ENCODE measurements at places on chromosomes 5 and 9.

DNA sequence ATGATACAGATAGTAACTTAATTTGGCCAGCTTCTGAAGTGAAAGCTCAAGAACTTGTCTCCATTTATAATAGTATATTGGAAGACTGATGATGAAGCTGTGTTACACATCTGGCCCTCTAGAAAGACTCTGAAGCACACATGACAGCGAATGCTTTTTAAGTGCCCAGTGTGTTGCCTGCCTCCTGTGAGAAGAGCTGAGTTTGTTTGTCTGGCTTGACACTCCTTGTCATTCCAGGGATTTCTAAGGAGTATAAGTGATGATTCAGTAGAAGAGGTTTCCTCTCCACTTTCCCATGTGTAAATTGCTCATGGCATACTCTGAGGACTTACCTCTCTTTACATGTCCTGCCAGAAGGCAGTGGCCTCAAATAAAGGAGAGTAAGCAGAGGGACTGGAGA lies 30.4 kb upstream of the LRRTM2 start:
- DNase-seq: no peak

DNA sequence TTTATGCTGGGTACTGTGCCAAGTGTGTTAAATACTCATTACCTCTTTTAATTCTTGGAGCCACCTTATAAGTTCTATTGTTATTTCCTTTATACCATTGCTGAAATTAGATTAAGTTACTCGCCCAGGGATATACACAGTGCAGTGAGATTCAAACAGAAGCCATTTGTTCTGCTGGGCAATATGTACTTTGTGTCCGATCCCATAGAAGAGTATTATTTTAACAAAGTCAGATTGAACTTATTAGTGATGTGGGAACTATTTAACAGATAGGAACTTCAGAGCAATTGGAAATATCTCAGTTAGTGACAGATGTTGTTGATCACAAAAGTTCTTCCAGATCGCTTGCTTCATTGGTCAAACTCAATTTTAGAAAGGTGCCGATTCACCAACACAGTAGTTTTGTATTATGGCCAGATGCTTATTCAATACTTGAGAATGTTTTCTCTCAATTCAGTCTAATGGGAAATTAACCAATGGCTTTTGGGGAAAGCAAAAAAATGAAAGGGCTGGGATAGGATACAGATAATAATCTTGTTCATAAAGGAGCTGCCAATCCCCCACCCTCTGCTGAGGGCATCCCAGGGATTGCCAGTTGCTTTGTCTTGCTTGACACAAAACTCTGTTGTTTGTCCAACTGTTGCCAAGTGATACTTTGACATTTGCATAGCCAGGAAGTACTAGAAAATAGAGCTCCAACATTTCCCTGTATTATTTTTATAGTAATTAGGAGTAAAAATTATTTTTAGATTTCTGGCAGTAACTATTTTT lies 94.8 kb upstream of the SEMA6A start:
- no peak for DNase-seq

DNA sequence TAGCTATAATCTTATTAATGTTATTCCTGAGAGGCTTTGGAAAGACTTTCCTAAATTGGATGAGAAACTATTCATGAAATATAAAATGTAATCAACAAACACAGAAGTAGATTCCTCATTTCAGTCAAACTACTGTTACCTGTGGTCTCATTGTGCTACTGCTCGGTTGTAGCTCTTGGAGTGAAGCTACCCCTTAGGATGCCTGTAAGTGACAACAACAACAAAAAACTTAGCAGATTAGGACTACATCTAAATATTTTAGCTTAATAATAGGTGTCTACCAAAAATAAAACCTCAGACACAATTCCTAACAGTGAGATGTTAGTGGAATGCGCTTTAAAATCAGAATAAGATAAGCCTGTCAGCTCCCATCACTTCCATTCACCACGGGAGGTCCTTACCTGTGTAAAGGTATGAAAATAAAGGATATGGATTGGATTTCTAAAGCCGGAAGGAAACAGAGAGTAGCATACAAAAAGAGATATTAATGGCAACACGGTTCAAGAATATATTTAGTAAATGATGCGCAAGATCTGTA lies 369.2 kb downstream of the OSTF1 start:
- DNase-seq: no peak

DNA sequence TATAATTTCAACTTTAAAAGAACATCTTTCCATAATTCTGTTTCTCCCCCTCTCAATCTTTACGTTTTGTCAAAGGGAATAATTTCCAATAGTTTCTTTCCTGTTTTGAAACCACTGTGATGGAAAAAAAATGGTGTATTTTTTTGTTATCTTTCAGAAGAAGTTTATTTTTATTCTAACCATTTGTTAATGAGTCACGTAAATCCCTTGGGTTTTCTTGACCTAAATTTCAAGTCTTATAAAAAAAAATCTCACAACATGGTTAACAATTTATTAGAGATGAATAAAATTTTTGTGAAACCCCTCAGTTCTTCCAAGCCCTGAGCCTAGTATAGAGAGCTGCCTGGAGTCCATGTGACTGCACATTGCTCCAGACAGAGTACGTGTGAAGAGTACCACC lies 106.1 kb upstream of the FBXL17 start:
- no peak for DNase-seq

Data from activated T-helper 2 cell treated with anti-CD3 and anti-CD28 coated beads, Interferon-gamma antibody, Interleukin-2, Interleukin-4, amounts not matched to agents 10 μg/mL and 5 μg/mL and 100 μg/mL, durations not matched to agents 14 hours and 24 hours and 36 hours (primary cell).